ENCODE measurements at places on chromosomes 2 and 18.

- DNase-seq: no peak
These were observed 73.7 kb downstream of the CDK15 start for GRCh38 chr2:201879996-201880395.

DNA sequence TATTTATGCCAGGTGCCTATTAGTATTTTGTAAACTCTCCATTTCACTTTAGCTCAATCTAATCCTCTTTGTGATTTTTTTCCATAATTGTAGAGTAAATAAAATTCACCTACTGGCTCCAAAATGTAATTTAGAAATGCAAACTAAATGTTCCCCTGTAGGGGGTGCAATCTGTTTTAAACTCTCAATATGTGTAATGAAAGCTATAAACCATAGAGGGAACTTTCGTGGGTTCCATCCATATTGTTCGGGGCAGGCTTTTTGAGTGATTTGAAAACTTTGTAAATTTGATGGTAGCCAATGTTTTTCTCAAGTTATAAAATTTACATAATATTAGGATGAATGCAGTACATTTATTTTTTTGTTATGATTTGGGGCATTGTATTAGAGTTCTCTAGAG is 49.4 kb downstream of the TSPYL6 start:
- no peak for DNase-seq

- DNase-seq: peak; percentile 74
These were observed at the start of gene COPS9 for GRCh38 chr2:240136013-240136670. TSS of gene COPS9 (minus strand) at chr2:240136305. CDS start at chr2:240136284, 21 bp downstream.

- DNase-seq: no peak
These were observed 47.5 kb downstream of the ZC3H6 start for GRCh38 chr2:112322919-112323318.

DNA sequence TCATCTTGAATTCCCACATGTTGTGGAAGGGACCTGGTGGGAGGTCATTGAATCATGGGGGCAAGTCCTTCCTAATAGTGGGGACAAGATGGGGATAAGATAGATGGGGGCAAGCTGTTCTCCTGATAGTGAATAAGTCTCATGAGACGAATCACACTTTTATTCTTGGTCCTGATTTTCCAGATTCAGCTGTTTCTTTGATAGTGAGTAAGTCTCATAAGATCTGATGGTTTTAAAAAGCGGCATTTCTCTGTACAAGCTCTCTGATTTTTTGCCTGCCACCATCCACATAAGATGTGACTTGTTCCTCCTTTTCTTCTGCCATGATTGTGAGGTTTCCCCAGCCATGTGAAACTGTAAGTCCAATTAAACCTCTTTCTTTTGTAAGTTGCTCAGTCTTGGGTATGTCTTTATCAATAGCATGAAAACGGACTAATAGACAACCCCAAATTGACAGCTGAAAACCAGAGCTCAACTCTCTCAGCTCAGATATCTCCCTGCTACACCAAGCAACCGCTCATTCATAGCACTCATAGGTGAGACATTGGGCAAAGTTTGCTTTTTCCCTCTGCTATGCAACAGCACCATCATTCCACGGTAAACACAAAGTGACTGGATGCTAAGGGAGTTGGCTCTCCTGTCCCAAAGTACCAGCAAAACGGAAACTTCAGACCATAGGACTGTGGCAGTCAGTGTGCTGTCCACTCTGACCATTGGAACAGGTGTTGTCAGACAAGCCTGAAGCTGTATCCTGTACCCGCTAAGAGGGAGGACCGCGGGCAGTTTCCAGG is 44.9 kb upstream of the TBC1D8 start:
- no peak for DNase-seq

GRCh38 chr2:29509397-29509796 is 394.2 kb downstream of the CLIP4 start:
- no peak for DNase-seq

Measured in T-cell (primary cell).